Astrocyte (in vitro differentiated cells and primary cell): ENCODE measurements at places on chromosomes 5 and 9. TPM values are rescaled to one million over a fixed set of nuclear protein-coding genes. Genes with fewer than 3 reads are reported as not detected.

DNA sequence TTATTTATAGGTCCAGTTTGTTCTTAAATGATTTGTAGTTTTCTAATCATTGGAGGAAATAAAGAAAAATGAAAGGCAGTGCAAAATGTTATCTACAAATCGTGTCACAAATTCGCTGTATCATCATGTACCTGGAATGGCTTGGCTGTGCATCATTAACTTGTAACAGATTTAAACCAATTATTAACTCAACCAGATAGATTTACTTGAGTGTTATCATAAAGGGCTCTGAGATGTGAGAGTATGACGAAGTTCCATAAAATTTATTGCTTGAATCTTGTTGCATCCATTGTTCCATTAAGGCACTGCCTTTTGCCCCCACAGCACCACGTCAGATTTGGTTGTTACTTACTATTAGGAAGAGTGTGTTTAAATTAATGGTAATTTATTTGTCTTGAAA lies 23.5 kb downstream of the PCSK5 start:
- DNase-seq, result no peak

Gene GFI1B
- not detected in 2 replicates for total RNA-seq

- DNase-seq, result peak; percentile 21
Measured at GRCh38 chr9:120642129-120642770, 62.3 kb upstream of the CDK5RAP2 start.

- DNase-seq, result no peak
Measured at GRCh38 chr5:105689596-105689995, 1981.1 kb downstream of the EFNA5 start.

Gene LCN15
- not detected in 2 replicates for total RNA-seq

DNA sequence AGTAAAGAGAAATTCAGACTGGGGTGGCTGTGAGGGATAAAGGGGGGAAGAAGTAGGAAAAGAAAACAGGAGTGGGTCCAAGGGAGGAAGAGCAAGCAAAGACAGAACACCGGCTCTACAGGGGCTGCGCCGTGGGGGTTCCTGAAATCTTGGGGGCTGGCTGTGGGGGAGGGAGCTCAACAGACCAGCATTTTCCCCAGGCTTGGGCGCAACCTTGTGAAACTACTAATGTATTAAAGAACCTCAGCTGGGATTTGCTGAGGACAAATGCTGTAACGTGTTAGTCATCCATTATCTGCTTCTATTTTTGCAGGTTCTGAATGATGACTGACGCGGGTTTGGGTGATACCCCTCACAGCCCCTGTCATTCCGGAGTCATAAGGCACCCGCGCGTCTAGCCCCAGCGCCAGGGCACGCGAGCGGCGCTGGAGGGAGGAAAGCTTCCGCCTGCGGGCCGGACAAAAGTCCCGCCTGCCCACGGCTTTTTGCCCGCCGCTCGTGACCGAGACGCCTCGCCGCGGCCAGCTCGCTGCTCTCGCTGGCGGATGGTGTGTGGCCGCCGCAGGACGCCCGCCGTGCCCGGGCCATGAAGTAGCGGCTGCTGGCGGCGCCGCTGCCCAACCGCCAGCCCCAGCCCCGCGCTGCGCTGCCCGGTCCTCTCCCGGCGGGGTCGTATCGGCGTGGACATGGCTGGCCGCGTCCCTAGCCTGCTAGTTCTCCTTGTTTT lies 110.6 kb downstream of the PAM start:
- DNase-seq, result peak; percentile 86

Gene PCDHB7
- 0.79 and 1.0 TPM in 2 replicates for total RNA-seq

Gene CRHBP
- total RNA-seq, result 2.5 and 4.7 TPM in 2 replicates

Gene LCN9
- total RNA-seq, result 2.1 and 4.8 TPM in 2 replicates

GRCh38 chr9:107721705-107722245 lies 232.2 kb upstream of the KLF4 start:
- no peak for DNase-seq

Gene PCDH12
- total RNA-seq, result 0.02 TPM in 1 of 2 replicates, not detected in the other

- no peak for DNase-seq
Measured at GRCh38 chr9:92735636-92736562, 28.7 kb downstream of the BICD2 start.

DNA sequence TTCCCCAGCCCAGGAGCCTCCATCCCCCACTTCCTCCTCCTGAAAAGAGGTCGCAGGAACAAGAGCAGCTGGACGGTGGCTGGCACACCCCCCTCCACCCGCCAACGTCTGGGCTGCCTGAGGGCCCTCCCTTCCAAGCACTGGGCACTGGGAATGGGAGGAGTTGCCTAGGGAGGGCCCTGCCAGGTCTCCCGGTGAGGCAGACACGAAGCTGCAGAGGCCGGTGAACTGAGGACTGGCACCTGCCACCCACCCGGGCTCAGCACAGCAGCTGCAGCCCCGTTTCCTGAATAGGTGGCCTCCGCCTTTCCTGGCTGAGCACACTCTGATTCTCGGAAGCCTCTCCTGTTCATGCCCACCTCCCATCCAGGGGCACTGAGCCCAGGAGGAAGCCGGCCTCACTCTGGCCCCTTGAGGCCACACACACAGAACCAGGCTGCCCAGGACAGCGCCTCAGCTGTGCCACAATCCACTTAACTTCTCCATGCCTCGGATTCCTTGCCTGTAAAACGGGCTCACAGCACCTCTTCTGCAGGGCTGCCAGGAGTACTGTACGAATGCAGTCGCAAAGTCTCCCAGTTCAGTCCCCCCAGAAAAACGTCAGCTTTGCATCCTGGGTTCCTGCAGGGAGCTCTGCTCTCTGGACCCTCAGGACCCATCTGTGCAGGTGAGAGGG lies 1.3 kb downstream of the NPDC1 start:
- no peak for DNase-seq

DNA sequence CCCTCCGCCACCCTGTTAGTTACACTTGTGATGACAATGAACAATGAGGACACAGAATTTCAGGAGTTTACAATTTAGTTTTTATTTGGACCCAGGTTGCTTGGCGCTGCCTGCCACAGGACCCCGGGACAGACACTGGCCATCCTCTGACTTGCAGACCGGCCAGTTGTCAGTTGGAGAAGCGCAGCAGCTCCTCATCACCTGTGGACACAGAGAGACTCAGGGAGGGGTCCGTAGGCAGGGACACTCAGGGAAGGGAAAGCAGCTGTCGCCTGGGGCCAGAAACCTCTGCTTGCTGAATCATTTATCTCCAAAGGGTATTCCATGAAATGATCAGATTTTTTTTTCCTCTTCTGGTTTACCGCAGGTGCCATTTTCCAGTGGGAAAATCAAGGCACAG lies 18.0 kb downstream of the AMBP start:
- no peak for DNase-seq

DNA sequence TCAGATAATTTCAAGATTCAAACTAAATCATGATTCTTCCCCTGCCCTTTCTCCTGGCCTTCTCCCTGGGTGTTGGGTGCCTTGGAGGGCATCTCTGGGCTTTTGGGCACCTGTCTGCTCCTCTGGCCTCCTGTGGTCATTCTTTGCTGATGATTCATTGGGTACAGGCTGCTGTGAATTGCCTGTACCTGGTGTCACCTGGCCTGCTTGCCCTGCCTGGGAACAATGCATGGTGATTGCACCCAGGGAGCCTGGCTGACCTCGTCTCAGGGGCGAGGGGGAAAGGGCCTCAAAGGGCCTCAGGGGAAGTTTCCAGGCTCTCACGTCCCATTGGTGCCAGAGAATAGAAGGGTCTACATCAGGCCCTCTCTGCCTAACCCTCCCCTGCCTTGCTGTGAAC lies 20.1 kb upstream of the CKMT2 start:
- no peak for DNase-seq

GRCh38 chr5:157610990-157611389 lies 35.4 kb upstream of the ADAM19 start:
- DNase-seq, result no peak

DNA sequence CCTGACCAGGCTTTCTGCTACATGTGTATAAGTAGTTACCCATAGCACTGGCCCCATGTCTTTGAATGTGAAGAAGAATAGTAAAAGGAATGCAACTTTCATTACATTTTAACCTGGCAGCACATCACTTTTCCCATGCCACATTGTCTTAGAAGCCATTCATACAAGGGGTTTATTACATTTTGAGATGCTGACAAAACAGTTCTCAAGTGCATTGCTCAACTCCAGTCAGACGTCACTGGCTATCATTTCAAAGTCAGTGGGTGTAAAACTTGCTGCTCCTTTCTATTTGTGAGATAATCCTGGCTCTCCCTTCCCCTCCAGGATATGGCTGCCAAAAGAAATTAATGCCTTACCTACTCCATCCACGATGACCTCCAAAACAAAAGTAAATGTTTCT lies 97.0 kb upstream of the VCAN start:
- peak; percentile 73 for DNase-seq

- peak; percentile 73 for DNase-seq
Measured at GRCh38 chr5:31193591-31194467, at the start of gene CDH6. TSS of gene CDH6 (plus strand) at chr5:31193686. CDS start at chr5:31267474, 73,788 bp downstream.

- DNase-seq, result peak; percentile 31
Measured at GRCh38 chr5:61167382-61167781, 5.1 kb upstream of the SMIM15 start.

- no peak for DNase-seq
Measured at GRCh38 chr9:37609735-37610397, 17.5 kb upstream of the TOMM5 start.

GRCh38 chr9:79131824-79132377 lies 439.9 kb upstream of the TLE4 start:
- DNase-seq, result no peak

Gene ZNF618
- total RNA-seq, result 29.6 and 30.1 TPM in 2 replicates

Gene EXD3
- 8.5 and 9.4 TPM in 2 replicates for total RNA-seq

Gene MEIKIN
- not detected in 2 replicates for total RNA-seq

Gene RFX3
- total RNA-seq, result 12.1 and 12.6 TPM in 2 replicates

- DNase-seq, result no peak
Measured at GRCh38 chr5:42638972-42639371, 117.6 kb upstream of the CCDC152 start.

Gene OR4F3
- total RNA-seq, result not detected in 2 replicates

Gene WDR38
- not detected in 2 replicates for total RNA-seq

GRCh38 chr9:133538851-133539833 lies 4.6 kb downstream of the ADAMTSL2 start:
- DNase-seq, result no peak

- DNase-seq, result no peak
Measured at GRCh38 chr9:133768371-133768858, 30.3 kb upstream of the SARDH start.

DNA sequence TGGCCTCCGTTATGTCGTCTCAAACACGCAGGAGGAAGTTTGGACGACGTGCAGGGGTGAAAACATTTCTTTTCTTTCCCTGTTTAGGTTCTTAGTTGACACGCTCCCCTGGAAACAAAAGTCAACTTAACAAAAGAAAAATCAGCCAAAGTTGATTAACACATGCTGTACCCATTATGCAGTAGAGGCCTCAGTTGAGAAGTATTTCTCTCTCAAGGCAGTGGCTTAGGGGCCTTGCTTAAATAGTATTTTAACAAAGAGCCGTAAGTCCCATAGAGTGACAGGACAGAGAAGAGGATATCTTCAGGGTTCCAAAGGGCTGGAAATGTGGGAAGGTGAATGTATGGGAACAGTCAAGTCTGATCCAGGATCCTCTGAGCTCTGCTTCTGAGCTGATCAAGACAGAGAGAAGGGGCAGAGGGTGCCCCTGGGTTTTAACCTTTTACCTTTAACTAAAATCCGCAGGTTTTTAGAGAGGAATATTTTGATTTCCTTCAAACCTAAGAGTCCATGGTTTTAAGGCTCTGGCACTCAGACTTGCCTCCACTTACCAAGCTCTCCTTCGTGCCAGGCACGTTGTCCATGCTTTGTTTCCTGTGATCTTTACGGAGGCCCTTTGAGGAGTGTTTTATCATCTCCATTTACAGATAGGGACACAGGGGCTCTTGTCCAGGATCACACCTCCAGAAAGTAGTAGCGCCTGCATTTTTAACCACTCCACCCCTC lies 629 bp upstream of the CD74 start:
- no peak for DNase-seq

Gene SPAAR
- 0.17 and 0.18 TPM in 2 replicates for total RNA-seq

GRCh38 chr5:45399041-45399440 lies 297.1 kb downstream of the HCN1 start:
- DNase-seq, result no peak

Gene NCS1
- 119 and 126 TPM in 2 replicates for total RNA-seq

GRCh38 chr5:160083501-160083900 lies 35.7 kb downstream of the PWWP2A start:
- DNase-seq, result peak; percentile 59

- peak; percentile 4 for DNase-seq
Measured at GRCh38 chr5:40578501-40579451, 100.9 kb upstream of the PTGER4 start.

GRCh38 chr5:56066931-56067450 lies 72.2 kb upstream of the IL6ST start:
- no peak for DNase-seq

Gene AK8
- total RNA-seq, result 0.27 and 0.84 TPM in 2 replicates

DNA sequence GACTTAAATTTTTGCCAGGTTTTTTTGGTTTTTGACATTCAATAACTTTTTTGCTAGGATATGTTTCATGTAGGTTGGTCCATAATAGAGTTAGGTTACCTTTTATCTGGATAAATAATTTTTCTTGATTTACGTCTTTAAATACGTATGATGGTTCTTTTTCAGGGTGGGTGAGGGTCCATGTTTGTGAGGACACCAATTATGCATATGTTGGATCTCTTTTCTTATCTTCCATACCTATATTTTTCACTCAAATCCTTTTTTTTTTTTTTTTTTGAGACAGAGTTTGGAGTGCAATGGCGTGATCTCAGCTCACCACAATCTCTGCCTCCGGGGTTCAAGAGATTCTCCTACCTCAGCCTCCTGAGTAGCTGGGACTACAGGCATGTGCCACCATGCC lies 17.3 kb upstream of the CDC42SE2 start:
- no peak for DNase-seq

Gene OR1Q1
- not detected in 2 replicates for total RNA-seq

- DNase-seq, result no peak
Measured at GRCh38 chr9:91868732-91869391, 81.2 kb downstream of the ROR2 start.

Gene LRRTM2
- total RNA-seq, result 0.54 and 0.70 TPM in 2 replicates

DNA sequence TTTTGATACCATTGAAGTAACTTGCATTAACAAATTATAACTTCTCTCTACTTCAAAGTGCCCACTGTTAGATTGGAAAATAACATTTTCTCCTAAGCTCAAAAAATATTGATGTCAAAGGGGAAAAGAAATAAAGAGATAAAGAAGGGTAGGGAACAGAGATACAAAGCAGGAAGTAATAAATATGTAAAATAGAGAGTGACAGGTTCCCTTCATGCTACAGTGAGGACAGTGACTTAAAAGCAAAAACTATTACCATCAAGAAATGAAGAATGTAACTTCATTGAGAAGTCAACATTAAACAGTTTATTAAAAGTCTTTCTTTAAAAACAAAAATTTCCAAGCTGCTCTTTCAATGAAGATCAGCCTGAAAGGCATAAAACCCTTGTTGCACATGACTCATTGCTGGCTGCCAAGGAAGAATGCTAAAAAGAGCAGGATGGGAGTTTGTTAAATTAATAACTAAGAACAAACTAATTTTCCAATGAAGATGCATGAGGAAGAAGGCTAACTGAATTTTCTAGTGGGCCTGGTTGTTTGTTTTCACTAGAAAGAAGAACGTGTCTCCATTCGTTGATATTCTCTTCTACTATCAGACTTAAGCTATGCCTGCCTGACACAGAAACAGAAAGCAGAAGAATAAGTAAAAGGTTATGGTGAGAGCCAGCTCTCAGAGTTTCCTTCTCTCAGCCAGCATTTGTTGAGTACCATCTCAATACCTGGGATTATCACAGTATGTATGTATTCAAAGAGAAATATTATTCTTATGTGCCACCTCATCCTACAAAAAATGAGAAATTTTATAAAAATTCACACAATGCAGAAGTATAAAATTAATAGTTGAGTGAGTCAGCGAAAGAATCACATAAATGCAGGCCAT lies 197.8 kb upstream of the NREP start:
- DNase-seq, result peak; percentile 65

- DNase-seq, result no peak
Measured at GRCh38 chr9:98667005-98667640, 41.6 kb downstream of the GABBR2 start.

Gene QRFP
- not detected in 2 replicates for total RNA-seq
